ENCODE measurements at places on chromosomes 11 and 22.

DNA sequence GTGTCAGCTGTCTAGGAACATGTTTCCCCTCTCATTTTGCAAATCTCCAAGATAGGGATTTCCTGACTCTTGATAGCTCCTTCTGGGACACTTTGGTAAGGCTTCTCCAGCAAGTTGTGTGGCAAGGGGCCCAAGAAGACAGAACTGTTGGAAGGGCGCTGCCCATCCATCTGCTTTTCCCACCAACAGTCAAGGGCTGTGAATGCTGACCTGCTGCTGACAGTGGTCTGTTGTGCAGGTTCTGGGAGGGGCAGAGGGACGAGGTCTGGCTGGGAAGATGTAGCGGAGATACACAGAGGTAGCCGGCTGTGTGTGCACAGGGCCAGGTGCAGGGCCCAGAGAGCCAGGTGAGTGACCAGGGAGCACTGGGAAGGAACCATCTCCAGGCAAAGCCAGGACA, 12.2 kb downstream of the BCR start:
- no peak for DNase-seq

GRCh38 chr11:27735281-27735680, 35.0 kb upstream of the BDNF start:
- DNase-seq: no peak

DNA sequence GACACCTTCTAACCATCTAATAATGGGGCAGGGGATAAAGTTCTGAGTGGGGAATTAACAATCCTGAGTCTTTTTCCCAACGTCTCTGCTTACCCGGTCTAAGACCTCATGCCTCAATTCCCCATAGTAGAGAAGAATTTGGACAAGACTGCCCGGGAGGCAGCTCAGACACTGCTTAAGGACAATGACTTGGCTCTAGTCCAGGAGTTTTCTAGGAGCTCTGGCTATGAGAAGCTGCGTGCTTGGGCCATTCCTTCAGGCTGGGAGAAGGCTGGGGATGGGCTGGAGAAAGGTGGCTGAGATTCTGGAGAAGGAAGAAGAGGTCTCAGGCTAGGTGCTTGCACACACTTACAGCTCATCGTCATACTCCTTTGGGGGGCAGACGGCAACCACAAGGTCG, 19.8 kb upstream of the ABCC8 start:
- DNase-seq: no peak

GRCh38 chr22:49901457-49901856, 16.8 kb downstream of the ALG12 start:
- DNase-seq: no peak

- no peak for DNase-seq
Observed at GRCh38 chr11:47409440-47410369, 1.3 kb downstream of the SLC39A13 start.

- DNase-seq: no peak
Observed at GRCh38 chr11:57131080-57131790, 50.5 kb upstream of the LRRC55 start.

DNA sequence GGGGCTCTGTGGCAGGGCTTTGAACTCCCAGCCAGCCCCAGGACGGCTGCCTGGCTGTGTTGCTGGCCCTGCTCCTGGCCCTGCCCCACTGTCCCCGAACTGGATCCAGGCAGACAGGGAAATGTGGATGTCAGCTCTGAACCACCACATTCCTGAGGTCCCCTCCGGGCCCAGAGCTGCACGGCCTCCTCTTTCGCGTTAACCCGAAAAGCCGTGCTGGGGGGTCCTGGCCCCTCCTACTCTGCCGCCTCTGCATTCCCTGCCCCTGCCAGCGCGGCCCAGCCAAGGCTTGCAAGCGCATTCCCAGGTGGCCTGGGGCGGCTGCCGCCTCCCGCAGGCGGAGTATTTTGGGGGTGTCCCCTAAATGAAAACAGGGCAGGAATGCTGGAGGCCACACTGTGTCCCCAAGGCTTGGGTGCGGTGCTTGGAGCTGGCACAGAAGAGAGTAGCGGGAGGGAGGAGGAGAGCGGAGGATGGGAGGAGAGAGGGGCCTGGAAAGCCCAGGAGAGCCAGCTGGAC, 5.4 kb downstream of the LINC01488 start:
- no peak for DNase-seq

DNA sequence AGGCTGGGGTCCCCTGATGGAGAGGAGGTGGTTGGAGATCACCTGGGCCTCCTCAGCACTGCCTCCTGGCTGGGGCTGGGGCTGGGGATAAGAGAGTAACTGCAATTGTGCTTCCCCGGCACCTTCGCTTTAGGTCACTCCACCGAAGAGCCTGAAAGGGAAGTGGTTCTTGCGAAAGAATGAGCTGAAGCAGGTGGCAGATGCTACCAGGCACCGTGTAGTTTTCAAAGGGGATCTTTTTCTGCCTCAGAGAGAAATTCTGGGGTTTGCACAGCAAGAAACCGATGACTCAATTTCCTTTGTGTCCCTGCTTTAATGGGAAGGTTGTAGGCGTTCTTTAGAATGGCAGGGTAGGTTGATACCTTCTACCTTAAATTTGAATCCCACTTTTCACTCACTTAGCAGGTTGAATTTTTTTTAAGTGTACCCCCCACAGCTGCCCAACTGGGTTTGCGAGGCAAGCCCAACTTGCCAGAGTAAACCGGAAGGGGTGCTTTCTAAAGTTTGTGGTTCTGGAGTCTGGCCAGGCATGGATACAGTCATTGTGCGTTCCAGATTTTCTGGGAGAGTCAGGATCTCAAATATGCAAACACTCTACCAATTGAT, 5.3 kb downstream of the CD44 start:
- peak; percentile 81 for DNase-seq

DNA sequence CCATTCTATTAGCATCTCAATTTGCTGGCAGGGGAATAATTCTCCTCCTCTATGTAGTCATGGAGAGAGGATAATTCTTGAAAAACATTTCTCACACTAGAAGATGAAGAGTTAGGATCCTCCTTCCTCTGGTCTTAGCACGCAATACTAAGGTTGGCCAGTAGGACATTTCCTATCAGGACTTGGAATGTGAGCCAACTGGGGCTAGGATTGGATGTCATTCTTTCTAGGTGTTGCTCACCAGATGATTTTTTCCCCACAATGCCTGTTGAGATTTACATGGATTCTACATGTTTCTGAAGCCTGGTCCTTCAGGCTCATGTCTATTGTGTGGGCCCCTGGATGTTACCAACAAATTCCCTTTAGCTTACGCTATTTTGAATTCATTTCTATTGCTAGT, 28.0 kb downstream of the SLN start:
- DNase-seq: peak; percentile 51

GRCh38 chr11:20739577-20739976, 70.2 kb downstream of the NELL1 start:
- no peak for DNase-seq

DNA sequence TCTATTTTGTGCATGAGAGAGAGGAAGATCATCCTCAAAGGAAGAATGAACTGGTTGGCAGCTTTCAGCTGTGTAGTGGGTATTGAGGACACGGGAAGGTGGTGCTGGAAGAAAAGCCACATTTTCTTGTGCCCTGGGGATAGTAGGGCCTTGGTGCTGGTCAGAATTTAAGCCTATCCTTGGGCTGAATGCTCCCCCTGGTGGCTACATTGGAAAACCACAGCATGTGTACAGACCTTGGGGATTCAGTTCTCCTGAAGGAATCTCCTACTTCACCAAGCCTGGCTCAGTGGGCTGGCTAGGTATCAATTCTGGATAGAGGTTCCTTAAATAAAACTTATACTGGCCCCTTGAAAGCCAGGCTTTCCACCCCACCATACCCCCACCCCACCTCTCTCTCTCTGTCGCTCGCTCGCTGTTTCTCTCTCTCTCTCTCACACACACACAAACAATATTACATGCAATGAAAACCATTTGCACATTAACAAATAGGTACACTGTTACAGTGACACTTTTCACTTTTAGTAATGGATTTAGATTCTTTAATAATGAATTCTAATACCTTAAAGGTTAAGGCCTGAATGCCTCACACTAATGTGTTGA, 2.8 kb upstream of the OR51M1 start:
- peak; percentile 71 for DNase-seq

DNA sequence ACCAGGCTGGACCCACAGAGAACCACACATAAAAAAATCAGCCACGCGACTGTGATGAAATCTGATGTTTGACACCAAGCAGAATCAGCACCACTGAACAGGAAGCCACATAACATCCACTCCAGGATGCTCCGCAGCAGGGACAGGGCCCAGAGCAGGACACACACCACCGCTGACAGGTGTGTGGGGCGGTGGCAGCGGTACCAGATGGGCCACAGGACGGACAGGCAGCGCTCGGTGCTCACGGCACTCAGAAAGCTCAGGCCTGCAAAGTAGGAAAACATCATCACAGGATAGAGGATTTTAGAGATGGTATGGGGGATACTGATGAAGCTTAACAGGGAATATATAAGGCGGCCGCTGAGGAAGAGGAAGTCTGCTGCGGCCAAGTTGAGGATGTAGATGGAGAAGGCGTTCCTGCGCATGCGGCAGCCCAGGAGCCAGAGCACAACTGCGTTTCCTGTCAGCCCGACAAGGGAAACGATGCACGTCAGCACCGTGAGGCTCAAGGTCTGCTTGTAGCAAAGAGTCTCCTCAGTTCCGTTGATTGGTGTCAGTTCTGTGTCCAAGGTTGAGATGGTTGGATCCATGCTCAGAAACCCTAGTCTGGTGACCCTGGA, 4.9 kb downstream of the MRGPRX1 start:
- no peak for DNase-seq

DNA sequence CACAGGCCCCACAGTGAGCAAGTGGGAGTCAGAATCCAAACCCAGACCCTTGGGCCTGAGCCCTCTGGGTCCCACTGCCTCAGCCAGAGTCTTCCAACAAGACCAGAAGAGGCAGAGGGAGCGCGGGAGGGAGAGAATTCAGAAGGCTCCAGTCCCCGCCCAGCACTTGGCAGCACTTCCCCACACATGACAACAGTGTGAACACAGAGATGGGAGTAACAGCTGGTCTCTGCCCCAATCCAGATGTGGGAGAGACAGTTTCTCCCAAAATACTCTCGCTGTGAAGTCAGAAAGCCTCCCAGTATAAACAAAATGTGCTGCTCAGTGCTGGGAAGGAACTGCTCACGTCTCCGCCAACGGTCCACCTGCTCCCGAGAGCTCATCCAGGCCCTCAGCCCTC, 219.9 kb downstream of the MN1 start:
- no peak for DNase-seq

DNA sequence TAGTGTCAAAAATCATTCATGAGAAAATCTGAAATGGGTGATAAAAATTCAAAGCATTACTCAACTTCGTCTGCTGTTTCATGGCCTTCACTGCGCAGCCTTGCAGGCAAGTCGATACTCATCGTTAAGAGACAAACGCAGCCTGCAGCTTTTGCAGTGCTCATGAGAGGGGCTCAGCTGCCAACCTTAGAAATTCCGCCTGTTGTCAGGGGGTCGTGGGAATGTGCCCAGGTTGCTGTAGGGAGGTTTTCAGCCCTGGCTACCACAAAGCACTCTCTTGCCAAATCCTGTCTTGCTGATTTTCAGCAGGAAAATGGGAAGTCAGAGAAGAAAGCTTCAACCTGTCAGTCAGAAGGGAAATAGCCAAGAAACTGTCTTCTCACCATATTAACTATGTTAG, 25.4 kb upstream of the GRAMD1B start:
- DNase-seq: no peak

- no peak for DNase-seq
Observed at GRCh38 chr22:25062386-25063085, 110.0 kb downstream of the KIAA1671 start.

GRCh38 chr11:45603946-45604682, 61.3 kb downstream of the CHST1 start:
- DNase-seq: no peak

DNA sequence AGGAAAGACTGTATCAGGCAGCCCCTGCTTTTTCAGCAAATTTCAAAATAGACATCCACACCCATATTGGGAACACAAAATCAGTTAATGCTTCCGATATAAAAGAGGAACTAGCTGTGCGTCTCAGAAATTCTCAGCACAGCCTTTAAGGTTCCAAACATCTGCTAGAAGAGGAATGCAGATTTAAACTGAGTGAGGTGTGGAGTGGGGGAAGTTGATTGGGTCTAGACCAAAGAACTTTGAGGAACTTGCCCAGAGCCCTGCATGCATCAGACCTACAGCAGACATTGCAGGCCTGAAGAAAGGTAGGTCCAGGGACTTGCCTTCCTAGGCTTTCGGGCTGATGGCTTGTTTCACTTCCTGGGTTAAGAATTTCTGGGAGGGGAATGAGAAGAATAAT, at the start of gene MS4A4A:
Gene MS4A4A (plus strand): TSS at position 255 of the 400 bp plus-strand sequence. CDS start 10 bp downstream, at position 265.
- DNase-seq: no peak

GRCh38 chr11:68970921-68971636, 9.7 kb downstream of the MRGPRD start:
- DNase-seq: no peak

- no peak for DNase-seq
Observed at GRCh38 chr22:24066260-24066659, 55.2 kb downstream of the CABIN1 start.

GRCh38 chr11:61293867-61294716, 1.0 kb downstream of the VWCE start:
- no peak for DNase-seq

- DNase-seq: no peak
Observed at GRCh38 chr11:112115386-112115785, 28.7 kb downstream of the SDHD start.

- no peak for DNase-seq
Observed at GRCh38 chr11:1943977-1944376, 3.2 kb upstream of the MRPL23 start.

- DNase-seq: no peak
Observed at GRCh38 chr22:33780531-33781136, 139.6 kb downstream of the LARGE1 start.

GRCh38 chr11:102559839-102560238, 29.3 kb upstream of the MMP7 start:
- DNase-seq: no peak

DNA sequence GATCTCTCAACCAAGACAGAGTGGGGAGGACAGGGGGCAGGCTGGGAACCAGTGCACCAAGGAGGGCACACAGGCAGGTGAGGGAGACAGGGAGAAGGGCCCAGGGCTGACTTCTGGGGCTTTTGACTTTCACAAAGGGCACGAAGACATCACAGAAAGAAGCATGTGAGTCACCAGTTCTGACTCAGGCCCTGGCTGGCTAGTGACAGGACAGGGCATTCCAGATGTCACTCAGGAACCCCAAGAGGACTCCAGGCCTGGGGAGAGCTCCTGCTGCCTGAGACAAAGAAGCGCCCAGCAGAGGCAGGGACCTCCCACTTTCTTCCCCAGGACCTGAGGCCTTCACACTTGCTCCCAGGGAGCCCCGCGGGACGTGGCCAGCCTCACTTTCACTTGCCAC, 497.2 kb downstream of the BUD13 start:
- DNase-seq: no peak
